ENCODE measurements at places on chromosomes 16 and 17. TPM values are rescaled to one million over a fixed set of nuclear protein-coding genes. Genes with fewer than 3 reads are reported as not detected.

The JUP gene
- 4.0 TPM for total RNA-seq

The MEFV gene
- total RNA-seq = 0.03 TPM

The TXNL4B gene
- total RNA-seq = 12.7 TPM

The PTGES3L gene
- total RNA-seq = 0.10 TPM

The SHISA6 gene
- not detected for total RNA-seq

The KRT25 gene
- total RNA-seq = not detected

The CDRT15L2 gene
- not detected for total RNA-seq

The ZPBP2 gene
- total RNA-seq = not detected

The SAMD14 gene
- 0.50 TPM for total RNA-seq

The CDRT15 gene
- not detected for total RNA-seq

The ZNF276 gene
- total RNA-seq = 14.8 TPM

The HOXB9 gene
- total RNA-seq = 25.1 TPM

The KRT9 gene
- total RNA-seq = not detected

The GP1BA gene
- not detected for total RNA-seq

The TMEM106A gene
- total RNA-seq = 0.93 TPM

The GPR139 gene
- not detected for total RNA-seq

The SCN4A gene
- not detected for total RNA-seq

The TNK1 gene
- 0.24 TPM for total RNA-seq

- peak; percentile 57 for DNase-seq
Measured at GRCh38 chr17:42618442-42619150, 9.1 kb downstream of the TUBG1 start.

DNA sequence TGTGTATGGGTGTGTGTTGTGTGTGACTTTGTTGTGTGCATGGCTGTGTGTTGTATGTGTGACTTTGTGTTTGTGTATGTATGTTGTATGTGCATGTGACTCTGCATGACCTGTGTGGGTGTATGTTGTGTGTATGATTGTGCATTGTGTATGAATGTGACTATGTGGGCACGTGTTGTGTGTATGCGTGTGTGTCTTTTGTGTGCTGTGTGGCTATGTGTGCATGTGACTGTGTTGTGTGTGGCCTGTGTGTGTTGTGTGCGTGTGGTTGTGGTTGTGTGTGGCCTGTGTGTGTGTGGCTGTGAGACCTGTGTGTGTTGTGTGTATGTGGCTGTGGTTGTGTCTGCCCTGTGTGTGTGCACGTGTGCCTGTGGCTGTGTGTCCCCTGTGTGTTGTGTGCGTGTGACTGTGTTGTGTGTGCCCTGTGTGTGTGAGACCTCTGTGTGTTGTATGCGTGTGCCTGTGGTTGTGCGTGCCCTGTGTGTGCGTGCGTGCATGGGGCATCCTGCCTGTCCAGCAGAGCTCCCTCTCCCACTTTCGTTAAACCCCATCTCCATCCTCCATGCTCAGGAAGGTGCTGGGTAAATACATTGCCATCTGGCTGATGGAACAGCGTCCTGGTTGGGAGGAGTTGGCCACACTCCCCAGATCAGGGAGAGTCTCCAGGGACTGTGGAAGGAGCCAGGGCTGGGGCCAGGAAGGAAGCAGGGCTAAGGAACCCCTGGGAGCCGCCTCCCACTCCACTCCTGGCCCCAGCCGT, 90.1 kb upstream of the GSE1 start:
- peak; percentile 55 for DNase-seq

DNA sequence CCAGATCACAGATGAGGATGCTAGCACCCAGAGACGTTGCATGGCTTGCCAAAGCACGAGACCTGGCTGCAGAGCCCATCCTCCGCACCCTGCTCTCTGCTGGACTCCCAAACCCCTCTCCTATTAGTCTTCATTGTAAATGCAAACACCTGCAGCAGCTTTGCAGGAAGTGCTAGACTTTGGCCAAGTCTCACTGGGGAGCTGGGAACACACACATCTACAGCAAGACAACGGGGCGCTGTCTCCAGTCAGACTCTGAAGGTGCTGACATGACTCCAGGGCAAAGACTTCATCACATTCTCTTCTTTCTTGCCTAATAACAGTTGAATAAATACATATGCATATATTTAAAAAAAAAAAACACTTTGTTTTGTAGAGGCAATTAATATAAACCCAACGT, 43.8 kb downstream of the CYTH1 start:
- DNase-seq = no peak

GRCh38 chr16:66188917-66189725, 177.4 kb upstream of the CDH5 start:
- DNase-seq = no peak

DNA sequence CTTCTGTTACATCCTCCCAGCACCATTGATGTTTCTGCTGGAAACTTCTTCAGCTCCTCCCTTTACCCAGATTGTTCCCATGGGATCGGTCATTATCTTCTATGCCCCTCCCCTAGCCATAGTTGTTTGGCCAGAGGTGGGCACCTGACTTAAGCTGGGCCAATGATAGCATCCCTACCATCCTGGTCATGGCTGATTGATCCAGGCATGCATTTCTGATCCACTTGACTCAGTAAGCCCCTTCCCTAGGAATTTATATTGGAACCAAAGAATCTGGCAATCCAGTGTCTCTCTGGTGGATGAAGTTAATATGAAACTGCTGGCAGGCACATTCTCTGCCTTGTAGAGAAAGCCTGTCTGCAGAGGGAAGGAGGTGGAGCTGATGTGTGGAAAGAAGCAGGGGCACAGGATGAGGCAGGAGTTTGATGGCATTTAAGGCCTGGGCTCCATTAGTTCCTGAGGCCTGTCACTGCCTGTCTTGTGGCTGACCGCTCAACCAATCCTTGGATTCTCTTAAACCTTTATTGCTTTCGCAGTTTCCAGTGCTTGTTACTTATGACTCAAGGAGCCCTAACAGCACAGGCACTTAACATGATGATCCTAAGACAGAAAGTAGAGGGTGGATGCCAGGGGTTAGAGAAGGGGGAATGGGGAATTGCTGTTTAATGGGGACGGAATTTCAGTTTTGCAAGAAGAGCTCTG, 152.4 kb downstream of the ABCC12 start:
- no peak for DNase-seq

DNA sequence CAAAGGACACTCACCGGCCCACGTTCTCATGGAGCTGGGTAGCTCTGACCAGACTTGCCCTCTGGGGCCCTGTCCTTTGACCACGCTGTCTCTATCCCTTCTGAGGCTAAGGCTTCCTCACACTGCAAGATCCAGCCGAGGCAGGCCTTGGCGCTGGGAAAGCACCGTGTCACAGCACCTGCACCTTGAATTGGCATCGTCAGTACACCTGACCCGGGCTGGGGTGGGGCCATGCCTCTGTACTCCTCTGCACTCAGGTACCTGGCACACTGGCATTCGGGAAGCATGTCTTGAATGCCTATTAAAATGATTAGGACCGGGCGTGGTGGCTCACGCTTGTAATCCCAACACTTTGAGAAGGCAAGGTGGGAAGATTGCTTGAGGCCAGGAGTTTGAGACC, 6.0 kb downstream of the TBC1D24 start:
- DNase-seq = no peak

DNA sequence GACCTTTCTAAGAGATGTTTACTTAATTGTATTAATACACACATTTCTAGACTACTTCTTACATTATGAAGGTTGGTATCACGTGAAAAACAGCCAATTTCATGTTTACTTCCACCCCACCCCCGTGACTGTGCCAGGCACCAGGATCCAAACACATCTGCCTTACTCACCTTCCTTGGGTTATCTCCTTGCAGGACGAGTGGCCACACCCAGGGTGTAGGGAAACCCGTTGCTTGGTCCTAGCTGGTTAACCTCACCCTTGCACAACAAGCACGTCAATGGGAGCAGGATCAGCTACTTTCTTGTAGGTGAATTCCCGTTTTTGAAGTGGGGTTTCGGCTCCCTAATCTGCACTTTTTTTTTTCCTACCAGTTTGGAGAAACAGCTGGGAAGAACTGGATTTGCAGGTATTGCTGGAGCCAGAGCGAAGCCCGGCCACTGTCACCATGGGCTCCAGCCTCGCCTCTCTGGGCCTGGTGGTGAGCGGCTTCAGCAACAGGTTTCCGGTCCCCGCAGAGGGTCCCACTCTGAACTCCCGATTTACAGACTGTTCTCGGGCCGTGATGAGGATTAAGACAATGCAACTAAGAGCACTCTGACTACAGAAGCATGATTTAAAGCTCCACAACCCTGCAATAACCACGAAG, 2.1 kb upstream of the UBB start:
- no peak for DNase-seq

DNA sequence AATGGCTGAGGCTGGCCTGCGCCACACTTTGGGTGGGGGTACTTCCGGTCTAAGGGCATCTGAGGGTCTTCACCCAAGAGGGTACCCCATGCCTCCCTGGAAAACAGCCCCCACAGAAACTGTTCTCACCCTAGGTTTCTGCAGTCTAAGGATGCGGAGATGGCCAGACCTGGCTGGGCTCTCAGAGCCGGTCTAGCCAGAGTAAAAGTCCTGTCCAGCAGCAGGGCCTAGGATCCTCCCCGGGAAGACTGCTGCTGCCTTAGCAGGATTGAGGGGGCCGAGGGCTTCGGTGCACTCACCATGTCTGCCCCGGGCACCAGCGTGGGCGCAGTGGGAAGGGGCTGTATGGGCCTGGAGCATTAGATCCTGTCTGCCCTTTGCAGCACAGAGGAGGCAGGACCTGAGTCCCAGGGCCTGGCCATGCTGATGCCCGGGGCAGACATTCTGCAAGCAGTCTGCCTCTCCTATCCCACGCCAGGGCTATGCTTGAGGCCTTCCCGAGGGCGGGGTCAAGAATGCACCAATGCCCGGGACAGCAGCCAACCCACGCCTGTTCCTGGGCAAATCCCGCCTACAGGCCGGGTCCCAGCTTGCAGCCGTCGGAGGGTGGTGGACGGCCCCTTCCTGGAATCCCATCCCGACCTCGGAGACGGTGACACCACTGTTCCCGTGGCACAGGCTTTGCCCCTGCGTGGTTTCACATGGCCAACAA, 54.7 kb downstream of the CBFA2T3 start:
- DNase-seq = no peak

DNA sequence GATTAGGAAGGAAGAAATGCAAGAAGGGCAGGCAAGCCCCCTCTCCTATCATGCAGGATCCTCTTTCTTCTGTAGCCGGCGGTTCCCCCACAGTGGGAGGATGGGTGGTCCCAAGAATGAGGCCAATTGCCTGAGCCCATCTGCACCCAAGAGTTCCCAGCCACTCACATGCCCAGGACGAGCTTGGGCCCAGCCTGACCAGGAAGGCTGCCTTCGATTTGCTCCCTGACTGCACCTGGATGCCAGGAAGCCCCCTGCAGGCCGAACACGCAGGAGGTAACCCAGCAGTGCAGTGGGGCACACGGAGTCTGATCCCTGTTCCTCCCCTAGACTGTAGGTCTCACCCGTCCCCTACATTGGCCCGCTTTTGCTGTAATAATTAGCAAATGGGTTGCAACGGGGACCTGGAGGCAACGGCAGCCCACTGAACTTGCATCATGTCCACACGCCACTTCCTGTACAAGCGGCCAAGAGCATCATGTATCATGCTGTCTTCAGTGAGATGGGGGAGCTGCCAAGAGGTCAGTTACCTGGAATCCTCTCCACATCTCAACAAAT, 67.5 kb downstream of the AMFR start:
- no peak for DNase-seq

DNA sequence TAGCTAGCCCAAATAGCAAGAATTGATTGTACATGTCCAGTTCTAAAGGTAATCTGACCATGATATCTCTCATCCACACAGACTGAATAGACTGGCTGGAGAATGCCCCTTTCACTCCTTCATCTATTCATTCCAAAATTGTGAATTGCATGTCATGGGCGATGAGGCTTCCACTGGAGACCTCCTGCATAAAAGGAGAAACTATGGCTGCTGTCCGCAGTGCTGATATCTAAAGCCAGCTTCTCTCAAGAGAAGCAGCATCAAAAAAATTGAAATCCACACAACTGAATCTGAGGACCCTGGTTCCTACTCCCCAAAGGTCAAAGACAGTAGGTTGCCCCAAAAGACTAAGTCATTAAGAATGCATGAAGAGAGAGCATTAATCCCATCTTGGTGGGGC, 7.9 kb upstream of the SCNN1G start:
- DNase-seq = no peak

- DNase-seq = no peak
Measured at GRCh38 chr16:931626-932500, 38.9 kb downstream of the LMF1 start.

GRCh38 chr16:22955461-22956070, 141.6 kb downstream of the HS3ST2 start:
- no peak for DNase-seq

DNA sequence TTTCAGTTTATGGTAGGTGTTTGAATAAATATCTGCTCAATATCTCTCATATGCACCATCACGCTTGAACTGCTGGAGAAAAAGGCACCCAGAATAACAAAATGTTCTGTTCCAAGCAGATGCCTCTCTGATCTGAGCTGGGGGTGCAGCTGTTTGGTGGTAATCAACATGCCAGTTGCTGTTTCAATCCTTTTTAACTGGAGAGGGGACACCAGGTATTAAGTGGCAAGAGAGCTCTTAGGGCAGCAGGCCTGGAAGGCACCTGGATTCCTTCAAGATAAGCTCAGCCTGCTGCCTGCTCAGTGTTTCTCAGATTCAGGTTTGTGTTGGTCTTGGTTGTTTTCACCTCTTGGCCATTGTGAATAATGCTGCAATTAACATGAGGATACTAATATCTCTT, 27.2 kb upstream of the VAT1L start:
- no peak for DNase-seq

DNA sequence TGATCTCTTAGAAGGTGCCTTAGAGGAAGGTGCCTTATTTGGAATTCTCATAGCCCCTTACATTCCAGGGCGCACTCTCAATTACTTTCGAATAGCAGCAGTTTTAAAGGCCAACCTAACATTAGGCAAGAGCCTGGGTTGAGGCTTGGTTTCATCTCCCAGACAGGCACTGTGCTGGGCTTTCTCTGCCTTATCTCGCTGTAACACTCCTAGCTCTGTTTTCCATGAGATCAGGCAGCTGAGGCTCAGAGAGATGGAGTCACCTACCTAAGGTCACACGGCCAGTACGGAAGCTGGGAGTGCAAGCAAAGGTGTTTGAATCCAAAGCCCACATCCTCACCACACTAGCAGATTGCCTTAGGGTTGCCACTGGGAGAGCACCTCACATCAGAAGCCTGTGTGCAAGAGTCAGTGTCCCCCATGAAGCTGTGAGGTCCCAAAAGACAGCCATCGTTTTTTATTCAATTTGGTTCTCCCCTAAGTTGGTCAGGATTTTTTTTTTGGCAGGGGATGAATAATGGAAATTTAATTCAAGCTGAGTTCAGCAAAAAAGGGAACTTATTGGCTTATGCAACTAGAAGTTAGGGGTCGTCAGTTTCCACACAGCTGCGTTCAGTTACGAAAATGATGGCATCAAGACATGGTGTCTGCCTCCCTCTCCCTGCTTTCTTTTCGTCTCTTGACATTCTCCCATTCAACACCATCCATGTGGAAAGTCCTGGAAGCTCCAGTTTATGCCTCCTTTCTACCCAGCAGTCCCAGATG, 206.4 kb downstream of the KATNIP start:
- DNase-seq = no peak
